ENCODE measurements at places on chromosomes 2 and 18. TPM values are rescaled to one million over a fixed set of nuclear protein-coding genes. Genes with fewer than 3 reads are reported as not detected.

DNA sequence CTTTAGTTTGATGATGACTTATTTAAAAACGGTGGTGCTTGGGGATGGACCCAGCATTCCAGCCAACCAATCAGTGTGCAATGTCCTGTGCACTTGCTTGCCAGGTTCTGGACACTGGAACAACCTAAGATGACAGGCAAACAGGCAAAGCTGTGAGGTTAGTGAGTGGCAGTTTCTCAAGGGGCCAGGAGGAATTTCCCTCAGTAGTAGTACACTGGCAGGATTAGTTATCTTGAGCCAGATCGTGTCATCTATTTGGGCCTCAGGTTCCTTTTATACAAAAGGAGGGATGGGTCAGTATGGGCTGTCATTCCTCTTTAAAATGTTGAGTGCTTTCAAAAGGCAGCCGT lies 26.6 kb downstream of the MAP4K4 start:
- no peak for DNase-seq

GRCh38 chr2:219155054-219155644 lies 5.5 kb downstream of the NHEJ1 start:
- DNase-seq, result peak; percentile 57

GRCh38 chr2:15300624-15301573 lies 260.2 kb downstream of the NBAS start:
- DNase-seq, result no peak

DNA sequence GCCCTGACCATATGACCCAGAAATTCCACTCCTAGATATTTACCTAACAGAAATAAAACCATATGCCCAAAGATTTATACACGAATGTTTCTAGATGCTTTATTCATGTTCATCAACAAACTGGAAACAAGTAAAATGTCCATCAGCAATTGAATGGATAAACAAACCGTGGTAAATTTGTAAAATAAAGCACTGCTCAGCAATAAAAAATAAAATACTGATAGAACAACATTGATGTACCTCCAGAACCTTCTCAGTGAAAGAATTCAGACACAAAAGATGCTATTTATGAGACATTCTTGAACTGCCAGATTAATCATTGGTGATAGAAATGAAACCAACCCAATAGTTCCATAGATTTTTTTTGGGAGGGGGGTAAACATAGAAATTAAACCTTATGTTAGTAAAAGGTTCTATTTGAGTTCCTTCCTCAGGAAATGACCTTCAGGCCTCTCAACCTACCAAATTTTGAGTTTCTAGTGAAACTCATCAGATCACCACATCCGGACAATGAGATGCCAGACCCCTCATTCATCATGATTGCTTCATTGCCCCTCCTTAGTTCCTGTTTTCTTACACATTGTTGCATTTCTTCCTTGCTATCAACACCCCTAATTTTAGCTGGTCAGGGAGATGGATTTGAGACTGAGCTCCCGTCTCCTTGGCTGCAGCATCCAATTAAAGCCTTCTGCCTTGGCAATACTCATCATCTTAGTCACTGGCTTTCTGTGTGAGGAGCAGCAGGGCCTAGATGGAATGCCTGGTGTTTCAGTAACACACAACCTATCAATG lies 203.5 kb downstream of the LPIN1 start:
- DNase-seq, result no peak

GRCh38 chr2:128440666-128441340 lies 122.1 kb upstream of the HS6ST1 start:
- DNase-seq, result no peak

GRCh38 chr2:111054791-111055691 lies 65.7 kb upstream of the BCL2L11 start:
- no peak for DNase-seq

DNA sequence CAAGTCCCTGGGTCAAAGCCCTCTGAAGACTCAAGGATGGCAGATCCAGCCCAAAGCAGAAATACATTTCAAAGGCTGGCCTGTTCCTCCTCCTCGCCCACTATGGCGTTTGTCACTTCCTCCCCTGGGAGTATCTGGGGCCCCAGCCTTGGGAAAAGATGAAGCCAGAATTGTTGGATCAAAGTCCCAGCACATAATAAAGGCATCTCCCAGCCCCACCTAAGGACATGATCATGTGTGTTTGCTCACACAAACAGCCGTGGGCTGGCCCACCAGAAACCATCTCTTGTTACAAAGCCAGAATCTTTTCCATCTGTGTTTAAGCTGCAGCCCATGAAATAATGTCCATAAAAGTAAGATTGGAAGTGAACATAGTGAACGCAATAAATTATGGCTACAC lies 50.1 kb upstream of the HAAO start:
- no peak for DNase-seq

The ALS2 gene
- total RNA-seq, result 27.2 TPM

The RIT2 gene
- total RNA-seq, result not detected
